CD4-positive, alpha-beta T cell treated with Interleukin-12 subunit alpha and Interleukin-12 subunit beta, for 1 hour (primary cell): ENCODE measurements at places on chromosomes 12 and 14.

DNA sequence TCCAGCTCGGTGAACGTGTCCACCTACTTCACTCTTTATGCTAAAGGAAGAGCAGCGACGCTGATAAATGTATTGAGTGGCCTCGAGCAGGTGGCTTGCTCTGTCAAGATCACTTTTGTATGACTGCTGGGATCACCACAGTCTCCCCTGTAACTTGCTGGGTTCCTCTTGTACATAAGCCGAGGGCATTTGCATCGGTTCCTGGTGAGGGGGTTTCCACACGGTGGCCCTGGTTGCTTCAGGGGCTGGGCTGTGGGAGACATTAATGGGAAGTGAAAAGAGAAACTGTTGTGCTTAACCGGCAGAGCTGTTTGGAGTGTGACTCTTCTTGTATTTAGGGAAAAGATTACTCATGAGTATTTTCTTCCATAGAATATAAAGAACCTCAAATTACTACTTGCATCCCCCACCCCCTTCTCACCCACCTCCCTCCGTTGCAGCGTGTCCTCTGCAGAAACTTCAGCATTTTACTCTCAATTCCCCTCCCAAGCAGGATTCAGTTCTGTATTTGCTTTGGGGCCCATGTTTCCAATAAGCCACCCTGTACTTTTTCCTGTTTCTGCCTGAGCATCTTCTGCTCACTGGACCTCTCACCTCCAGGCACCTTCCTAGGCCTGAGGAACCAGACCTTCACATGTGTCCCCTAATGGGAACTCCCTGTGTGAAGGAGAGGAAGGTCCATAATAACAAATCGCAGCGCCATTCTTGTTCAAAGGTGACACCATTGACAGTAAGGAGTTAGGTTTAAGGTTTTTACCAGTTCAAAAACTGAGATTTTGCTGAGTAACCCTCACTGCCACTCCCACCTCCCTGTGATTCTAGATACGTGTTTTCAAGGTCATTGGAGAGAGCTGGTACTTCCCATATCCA lies 187.0 kb downstream of the ETV6 start:
- peak; percentile 41 for DNase-seq

DNA sequence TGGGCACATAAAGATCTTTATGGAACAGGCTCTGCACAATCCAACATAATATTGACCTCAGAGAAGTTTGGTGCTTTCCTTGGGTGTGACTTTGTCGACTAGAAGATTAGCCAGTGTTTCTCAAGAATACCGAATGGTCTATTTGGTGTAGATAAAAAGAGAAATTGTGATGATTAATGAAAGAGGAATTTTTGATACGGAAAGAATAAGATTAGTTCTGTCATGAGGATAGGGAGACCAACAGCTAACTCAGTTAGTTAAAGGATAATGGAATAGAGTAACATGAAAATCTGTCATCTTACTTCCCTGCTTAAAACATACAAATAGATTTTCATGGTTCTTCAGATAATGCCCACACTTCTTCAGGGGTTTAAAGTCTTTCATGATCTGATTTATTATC lies 24.2 kb downstream of the PTPRO start:
- no peak for DNase-seq

DNA sequence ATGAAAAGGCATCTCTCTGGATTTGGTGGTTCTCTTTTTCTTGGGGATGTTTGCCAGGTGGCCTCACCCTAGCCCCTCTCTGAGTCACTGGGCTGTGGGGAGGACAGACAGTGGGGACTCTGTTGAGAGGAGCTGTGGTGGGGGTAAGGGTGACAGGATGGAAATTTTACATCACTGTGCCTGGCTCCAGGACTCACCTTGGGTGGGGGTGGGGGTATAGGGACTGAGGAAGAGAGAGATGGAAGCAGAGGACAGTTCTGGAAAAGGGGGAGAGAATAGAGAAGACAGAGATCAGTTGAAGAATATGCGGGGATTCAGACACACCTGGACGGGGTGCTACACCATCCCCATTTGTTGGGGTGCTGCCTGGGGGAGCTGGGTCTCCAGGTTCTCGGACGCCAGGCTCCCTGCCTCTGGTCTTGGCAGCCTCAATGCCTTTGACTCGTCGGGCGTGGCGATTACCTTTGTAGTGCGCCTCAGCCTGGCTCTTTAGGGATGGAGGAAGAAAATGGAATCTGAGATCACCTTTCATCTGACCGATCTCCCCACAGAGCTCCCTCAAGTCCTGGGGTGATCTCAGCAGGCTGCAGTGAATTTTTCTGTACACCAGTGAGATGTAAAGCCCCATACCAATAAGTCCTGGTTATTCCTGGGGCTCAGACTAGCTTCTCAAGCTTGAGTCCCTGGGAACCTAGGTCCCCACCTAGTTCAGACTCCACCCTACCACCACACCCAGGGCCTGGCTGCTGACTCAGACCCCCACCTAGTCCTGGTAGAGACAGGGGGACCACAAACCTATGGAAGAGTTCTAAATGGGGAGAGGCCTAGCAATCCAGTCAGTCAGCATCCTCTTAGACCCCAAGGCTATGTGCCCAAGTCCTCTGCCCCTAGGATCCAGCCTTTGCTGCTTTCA lies 9.6 kb upstream of the GPR84 start:
- DNase-seq, result no peak

DNA sequence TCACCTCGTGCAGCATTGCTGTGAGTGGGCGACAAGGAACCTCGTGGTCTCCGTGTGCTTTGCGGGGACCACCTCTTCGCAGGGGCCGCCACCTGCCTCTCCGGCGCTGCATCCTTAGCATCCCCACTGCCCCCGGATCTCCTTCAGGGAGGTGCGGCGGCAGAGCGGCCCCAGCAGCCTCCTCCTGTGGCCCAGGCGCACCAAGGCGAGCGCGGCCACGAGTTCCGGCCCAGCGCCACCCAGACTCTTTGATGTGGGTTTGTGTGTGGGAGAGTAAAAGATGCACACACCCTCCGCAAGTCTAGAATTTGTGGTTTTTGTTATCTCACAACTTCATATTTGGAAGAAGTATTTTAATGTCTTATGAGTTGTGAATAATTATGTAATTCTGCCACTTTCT lies 118.8 kb upstream of the DIO3 start:
- DNase-seq, result peak; percentile 75

DNA sequence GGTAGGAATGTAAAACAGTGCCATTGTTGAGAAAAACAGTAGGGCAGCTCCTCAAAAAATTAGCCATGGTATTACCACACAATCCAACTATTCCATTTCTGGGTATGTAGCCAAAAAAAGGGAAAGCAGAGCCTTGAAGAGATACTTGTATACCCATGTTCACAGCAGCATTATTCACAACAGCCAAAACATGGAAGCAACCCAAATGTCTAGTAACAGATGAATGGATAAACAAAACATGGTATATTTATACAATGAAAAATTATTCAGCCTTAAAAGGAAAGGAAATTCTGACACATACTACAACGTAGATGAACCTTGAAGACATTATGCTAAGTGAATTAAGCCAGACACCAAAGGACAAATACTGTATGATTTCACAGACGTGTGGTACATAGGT lies 67.6 kb upstream of the GNG2 start:
- DNase-seq, result no peak

DNA sequence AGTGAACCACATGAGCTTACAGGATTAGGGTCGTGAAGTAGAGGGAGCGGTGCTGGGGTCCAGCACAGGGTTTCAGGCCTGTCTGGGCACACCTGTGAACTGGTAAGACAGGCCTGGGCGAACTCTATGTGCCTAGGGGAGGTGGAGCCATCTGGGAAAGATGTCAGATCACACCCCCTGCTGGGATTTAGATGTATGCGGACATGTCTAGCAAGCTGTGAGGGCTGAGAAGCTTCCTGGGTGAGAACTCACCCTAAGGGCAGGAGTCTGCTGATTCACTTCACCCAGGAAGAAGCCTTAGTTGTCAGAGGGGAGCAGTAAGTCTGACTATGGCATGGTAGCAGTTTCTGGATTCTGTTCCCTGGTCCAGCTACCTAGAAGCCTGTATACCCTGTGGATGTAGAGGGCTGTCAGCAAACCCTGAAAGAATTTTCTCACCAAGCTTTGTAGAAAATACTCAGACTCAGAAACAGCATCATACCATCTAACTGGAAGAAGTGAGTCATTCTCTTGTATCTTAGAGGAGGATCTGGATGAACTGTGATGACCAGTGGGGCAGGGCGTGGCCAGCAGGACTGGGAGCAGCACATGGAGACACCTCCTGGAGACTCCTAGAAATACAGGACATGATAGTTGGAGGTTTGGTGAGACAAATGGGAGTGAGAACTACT lies 11.2 kb upstream of the PYGL start:
- DNase-seq, result no peak

DNA sequence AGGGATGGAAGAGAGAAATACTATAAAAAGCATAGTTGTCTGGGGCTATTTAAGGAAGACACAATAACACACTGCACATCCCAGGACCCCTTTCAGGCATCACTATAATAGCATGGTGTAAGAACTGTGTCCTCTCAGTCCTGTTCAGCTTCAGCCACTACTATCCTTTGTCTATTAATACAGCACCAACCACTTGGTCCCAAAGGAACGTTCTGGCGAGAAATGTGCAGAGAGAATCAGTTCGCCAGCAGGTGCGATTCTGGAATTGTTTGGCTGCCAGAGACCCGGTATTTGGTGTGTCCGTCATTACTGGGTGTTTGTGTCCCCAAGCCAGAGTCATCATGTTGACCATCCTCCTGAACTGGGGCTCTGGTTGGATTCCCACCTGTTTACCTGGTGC lies 52.7 kb downstream of the BICD1 start:
- no peak for DNase-seq

GRCh38 chr12:52584156-52584682 lies 10.6 kb upstream of the KRT74 start:
- DNase-seq, result no peak

- DNase-seq, result no peak
Measured at GRCh38 chr14:92670160-92670559, 78.3 kb downstream of the LGMN start.

- no peak for DNase-seq
Measured at GRCh38 chr14:84112589-84112988, 1417.4 kb upstream of the FLRT2 start.

GRCh38 chr12:131141514-131141913 lies 187.8 kb downstream of the ADGRD1 start:
- DNase-seq, result no peak

- DNase-seq, result no peak
Measured at GRCh38 chr12:113318900-113319628, 15.8 kb downstream of the SLC8B1 start.

DNA sequence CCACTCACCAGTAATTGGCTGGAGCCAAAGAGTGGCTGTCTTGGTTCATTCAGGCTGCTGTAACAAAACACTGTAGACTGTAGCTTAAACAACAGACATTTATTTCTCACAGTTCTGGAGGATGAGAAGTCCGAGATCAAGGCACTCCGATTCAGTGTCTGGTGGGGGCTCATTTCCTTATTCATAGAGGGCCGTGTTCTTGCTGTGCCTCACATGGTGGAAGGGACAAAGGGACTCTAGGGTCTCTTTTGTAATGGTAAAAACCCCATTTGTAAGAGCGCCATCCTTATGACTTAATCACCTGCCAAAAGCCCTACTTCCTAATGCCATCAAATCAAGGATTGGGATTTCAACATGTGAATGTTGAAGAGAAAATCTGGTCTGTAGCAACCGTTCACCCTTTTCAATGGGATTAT lies 34.7 kb upstream of the CDKN3 start:
- no peak for DNase-seq

DNA sequence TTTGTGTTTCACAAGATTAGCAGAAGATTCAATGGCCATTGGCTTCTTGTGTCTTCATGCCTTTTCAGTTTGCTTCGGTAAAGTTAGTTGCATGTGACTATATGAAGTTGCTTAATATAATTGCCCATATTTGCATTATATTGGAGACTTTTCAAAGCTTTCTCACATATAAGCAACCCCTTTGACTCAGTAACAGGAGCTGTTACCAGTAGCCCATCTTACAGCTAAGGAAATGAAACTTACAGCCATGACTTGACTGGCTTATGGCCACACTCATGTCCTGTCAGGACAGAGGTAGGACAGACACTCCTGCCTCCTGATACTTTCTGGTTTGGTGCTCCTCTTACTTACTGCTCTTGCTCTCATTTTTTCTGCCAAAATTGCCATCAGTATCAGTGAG lies 1082.1 kb downstream of the BCL11B start:
- DNase-seq, result no peak

DNA sequence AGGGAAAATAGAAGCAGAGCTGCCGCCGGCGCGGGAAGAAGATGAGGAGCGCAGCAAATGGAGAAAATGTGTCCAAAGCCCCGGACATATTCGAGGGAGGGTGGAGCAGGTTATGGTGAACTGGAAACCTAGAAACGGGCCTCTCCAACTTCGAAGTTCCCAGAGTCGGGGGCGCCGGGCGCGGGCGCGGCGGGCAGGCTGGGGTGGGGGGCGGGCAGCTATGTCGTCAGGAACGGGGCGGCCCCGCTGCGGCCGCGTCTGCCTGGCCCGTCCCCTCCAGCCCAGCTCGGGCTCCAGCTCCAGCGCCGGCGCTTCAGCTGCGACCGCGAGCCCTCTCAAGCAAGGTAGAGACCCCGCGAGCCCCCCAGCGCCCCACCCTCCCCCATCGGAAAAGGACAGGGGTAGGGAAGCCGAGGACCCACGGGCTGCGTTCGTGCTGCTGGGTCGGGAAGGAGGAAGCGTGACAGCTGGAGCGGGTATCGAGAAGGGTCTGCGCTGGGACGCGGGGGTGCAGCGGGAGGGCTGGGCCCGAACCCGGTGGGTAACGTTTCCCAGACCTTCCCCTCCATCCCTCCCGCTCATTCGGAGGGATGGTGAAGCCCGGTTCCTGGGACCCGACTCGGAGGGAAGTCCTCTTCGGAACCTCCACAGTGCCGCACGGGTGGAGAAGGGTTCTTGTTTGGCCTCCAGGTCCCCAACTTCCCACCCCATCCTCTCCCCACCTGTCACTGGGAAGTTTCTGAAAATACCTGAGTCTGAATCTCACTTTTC lies 1.0 kb downstream of the DGKA start:
- DNase-seq, result peak; percentile 46

GRCh38 chr12:12797794-12798152 lies 12.3 kb downstream of the APOLD1 start:
- DNase-seq, result no peak

- DNase-seq, result no peak
Measured at GRCh38 chr14:31835049-31835448, 242.1 kb upstream of the ARHGAP5 start.

GRCh38 chr14:62428429-62429203 lies 616.6 kb downstream of the KCNH5 start:
- no peak for DNase-seq

GRCh38 chr14:75303381-75303789 lies 24.8 kb downstream of the FOS start:
- peak; percentile 77 for DNase-seq

- DNase-seq, result no peak
Measured at GRCh38 chr12:57248934-57249742, 1.8 kb downstream of the STAC3 start.
